ENCODE measurements at places on chromosomes 12 and 14. TPM values are rescaled to one million over a fixed set of nuclear protein-coding genes. Genes with fewer than 3 reads are reported as not detected.

IFNG-AS1 gene
- total RNA-seq, result not detected

GRCh38 chr12:67202678-67203012 lies 66.5 kb upstream of the CAND1 start:
- no peak for DNase-seq
- no peak overlapping the region for H3K27ac ChIP-seq
- no peak overlapping the region for H3K4me3 ChIP-seq
- no peaks in the 10 kb centered on the region for H3K4me1 ChIP-seq

- peaks cover 14% of the 10 kb centered on the region for H3K36me3 ChIP-seq
- no peak for DNase-seq
- no peak overlapping the region for H3K27ac ChIP-seq
- no peaks in the 10 kb centered on the region for H3K27me3 ChIP-seq
- no peaks in the 10 kb centered on the region for H3K4me1 ChIP-seq
These were observed 57.3 kb upstream of the ATF1 start for GRCh38 chr12:50706606-50707005.

DNA sequence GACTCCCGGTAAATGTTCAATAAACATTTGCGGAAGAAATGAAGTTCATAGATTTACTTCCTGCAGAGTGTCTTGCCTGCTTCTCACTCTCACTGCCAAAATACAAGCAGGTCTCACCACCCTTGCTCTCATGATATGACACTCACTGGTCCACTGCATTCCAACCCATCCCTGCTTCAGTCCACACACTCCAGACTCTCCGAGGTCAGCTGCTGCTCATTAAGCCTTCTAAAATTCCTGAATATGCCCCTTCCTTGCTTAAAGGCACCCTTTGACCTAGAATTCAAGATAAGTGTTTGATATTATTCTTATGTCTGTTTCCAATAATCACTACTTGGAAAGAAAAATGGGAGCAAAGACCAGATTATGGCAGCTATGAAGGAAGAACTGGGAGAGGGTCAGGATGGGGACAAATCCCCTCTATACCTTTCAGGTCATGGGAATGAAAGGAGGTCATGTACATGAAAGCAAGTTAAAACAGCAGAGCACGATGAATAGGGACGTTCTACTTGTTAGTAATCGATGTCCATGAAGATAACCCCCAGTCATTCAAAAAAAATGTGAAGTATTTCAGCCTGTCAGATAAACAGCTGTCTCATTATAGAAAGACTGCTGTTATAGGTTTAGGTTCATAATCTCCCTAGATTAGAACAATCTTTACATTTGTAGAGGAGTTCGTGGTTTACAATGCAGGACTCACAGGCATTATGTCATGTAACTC lies 10.5 kb upstream of the NID2 start:
- no peaks in the 10 kb centered on the region for H3K27me3 ChIP-seq
- H3K27ac ChIP-seq, result no peak overlapping the region
- DNase-seq, result no peak
- H3K4me3 ChIP-seq, result no peak overlapping the region
- H3K4me1 ChIP-seq, result peaks cover 6% of the 10 kb centered on the region

CDCA3 gene
- total RNA-seq, result 1.8 TPM

DNA sequence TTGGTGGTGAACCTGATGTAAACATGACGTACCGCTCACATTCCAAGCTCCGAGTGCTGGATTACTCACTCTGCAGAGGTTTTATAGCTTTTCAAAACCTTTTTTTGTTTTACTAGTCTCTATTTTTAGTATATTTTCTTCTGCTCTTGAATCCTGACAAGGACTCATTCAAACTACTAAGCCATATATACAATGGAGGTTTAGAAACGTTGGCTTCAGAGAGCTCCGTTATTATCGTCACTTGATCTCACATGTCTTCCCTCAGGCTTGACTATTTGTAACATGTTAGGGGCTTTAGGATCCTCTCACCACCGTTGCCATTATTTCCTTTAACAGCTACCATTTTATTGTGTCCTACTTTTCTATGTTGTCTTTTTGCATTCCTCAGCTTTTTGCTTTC lies 1321.5 kb upstream of the FLRT2 start:
- no peaks in the 10 kb centered on the region for H3K4me1 ChIP-seq
- no peak overlapping the region for H3K4me3 ChIP-seq
- no peaks in the 10 kb centered on the region for H3K27me3 ChIP-seq
- DNase-seq, result no peak
- H3K27ac ChIP-seq, result no peak overlapping the region
- no peaks in the 10 kb centered on the region for H3K36me3 ChIP-seq

GRCh38 chr12:51371295-51371953 lies 19.8 kb downstream of the GALNT6 start:
- H3K4me3 ChIP-seq, result peak overlapping the region; percentile 30
- H3K27ac ChIP-seq, result peak overlapping the region; percentile 29
- H3K36me3 ChIP-seq, result no peaks in the 10 kb centered on the region
- DNase-seq, result peak; percentile 36
- no peaks in the 10 kb centered on the region for H3K27me3 ChIP-seq
- no peaks in the 10 kb centered on the region for H3K4me1 ChIP-seq

DNA sequence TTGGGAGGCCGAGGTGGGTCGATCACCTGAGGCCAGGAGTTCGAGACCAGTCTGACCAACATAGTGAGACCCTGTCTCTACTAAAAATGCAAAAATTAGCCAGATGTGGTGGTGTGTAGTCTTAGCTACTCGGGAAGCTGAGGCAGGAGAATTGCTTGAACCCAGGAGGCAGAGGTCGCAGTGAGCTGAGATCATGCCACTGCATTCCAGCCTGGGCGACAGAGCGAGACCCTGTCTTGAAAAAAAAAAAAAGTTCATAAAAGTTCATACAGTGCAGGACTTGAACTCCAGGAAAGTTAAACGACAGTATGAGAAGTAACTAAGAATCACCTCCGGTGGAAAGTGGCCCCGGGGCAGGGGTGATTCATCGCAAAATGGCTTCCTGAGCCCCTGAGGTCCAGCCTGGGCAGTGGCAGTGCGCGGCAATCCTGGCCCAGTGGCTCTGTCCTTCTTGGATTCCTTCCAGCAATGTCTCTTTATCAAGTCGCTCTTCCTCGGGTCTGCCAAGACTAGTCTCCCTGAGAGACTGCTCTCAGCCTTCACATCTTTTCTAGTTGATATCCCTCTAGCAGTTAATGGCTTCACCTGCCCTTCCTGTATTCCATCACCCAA lies 16.7 kb upstream of the MAP1LC3B2 start:
- H3K27me3 ChIP-seq, result no peaks in the 10 kb centered on the region
- H3K36me3 ChIP-seq, result no peaks in the 10 kb centered on the region

DNA sequence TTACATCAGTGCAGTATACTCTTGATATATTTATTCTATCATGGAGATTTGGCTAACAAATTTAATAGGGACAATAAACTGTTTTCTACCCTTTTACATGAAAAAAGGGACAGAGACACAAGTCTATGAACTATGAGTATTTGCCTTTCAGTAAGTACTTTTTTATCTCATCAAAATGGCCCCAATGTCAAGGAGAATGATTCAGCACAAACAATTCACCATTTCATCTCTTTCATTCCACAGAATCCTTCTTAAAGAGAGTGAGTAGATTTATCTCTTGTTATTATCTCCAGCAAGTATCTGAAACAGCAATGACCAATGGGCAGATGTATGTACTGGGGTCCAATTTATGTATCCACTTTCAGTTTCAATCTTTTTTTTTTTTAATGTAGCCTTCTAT lies 447.5 kb downstream of the NPAS3 start:
- H3K4me1 ChIP-seq, result no peaks in the 10 kb centered on the region
- no peak for DNase-seq
- H3K27ac ChIP-seq, result no peak overlapping the region
- no peak overlapping the region for H3K4me3 ChIP-seq
- H3K27me3 ChIP-seq, result no peaks in the 10 kb centered on the region

- no peak overlapping the region for H3K27ac ChIP-seq
- no peaks in the 10 kb centered on the region for H3K36me3 ChIP-seq
- peaks cover 5% of the 10 kb centered on the region for H3K4me1 ChIP-seq
These were observed 6.8 kb downstream of the PRPH start for GRCh38 chr12:49301760-49302159.

- H3K36me3 ChIP-seq, result peaks cover 41% of the 10 kb centered on the region
- no peaks in the 10 kb centered on the region for H3K27me3 ChIP-seq
- H3K4me3 ChIP-seq, result no peak overlapping the region
- no peak overlapping the region for H3K27ac ChIP-seq
- DNase-seq, result no peak
These were observed 12.7 kb downstream of the INF2 start for GRCh38 chr14:104702106-104702505.

Measured in thoracic aorta (tissue), 2 donors.